NCI-H446 (cell line): ENCODE measurements at places on chromosomes 12 and 14.

DNA sequence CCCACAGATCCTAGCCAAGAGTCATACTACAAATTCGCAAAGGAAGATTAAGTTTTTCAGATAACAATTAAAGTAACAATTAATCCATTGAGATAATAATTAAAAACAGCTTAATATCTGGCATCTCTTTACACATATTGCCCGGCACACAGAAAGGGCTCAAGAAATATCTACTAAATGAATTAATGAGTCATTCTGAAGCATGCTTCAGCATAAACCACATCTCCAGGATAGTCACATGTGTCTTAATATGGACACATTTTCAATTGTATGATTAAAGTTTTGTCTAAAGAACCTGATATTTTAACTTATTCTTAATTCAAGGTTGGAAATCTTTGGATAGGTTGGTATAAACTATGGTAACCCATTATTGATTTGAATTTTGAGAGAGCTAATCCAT, 9.6 kb downstream of the ITPR2 start:
- DNase-seq = no peak

DNA sequence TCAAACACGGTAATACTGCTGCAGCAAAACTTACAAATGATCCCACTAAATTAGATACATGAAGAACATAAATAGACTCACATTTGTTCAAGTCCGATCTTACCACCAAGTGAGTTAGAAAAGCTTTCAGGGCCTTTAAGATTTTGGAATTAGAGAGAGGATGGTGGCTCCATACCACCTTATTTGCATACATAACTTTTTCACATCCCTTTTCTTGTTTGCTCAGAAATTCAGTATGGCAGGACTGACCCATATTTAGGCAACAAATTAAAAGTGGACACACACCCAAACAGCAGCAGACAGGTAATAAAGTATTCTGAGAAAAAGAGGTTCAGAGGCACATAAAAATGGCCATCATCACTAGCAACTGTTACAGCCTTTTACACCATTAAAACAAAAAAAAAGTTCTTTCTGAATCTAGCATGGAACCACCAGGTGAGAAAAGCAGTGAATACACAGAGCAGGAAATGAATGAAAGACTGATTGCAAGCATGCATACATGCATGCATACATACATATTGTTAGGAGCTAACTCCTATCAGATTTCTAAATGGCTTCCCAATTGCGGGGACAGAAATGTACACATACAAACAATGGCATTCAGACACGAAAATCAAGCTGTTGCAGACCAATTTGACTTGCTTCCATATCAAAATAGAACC, 23.3 kb downstream of the STXBP6 start:
- DNase-seq = no peak

- no peak for DNase-seq
Measured at GRCh38 chr14:27672047-27672446, 1074.2 kb upstream of the NOVA1 start.

DNA sequence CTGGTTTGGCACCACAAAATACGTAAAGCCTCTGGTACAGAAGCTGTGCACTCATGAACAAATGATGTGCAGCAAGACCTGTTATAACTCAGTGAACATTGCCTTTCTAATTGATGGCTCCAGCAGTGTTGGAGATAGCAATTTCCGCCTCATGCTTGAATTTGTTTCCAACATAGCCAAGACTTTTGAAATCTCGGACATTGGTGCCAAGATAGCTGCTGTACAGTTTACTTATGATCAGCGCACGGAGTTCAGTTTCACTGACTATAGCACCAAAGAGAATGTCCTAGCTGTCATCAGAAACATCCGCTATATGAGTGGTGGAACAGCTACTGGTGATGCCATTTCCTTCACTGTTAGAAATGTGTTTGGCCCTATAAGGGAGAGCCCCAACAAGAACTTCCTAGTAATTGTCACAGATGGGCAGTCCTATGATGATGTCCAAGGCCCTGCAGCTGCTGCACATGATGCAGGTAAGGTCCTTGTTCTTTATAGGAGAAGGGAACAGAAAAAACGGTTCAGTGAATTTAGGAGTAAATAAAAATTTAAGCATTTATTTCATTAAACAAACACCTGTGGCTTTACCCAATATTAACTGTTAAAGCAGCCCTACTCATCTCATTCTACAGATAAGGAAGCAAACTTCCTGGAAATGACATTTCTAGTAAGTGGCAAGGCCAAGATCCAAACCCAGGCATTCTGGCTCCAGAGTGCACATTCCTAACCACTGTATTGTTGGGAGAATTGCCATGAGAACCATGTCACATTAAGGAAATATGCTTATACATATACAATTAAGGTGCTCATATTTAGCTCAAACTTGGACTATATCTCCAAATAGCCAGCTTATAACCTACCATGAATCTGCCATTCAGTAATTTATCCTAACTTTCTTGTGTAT, 11.7 kb downstream of the COCH start:
- no peak for DNase-seq

DNA sequence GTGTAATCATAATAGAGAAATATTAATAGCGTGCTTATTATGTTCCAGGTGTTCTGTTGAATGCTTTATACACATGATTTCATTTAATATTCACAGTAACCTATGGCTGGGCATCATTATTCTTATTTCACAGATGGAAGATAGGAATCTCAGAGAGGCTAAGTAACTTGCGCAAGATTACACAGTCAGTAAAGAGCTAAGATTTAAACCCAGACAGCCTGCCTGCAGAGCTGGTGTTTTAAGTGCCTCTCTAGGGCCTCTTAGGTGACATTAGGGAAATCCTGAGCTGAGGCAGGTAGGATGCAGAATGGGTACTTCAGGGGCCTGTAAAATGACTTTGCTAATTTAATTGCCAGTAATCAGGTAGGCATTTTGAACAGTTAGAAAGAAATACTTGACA, 18.5 kb upstream of the BHLHE41 start:
- no peak for DNase-seq

- no peak for DNase-seq
Measured at GRCh38 chr14:71220462-71220861, 313.2 kb downstream of the PCNX1 start.

GRCh38 chr14:74083161-74083560, 1.1 kb downstream of the ALDH6A1 start:
- no peak for DNase-seq

DNA sequence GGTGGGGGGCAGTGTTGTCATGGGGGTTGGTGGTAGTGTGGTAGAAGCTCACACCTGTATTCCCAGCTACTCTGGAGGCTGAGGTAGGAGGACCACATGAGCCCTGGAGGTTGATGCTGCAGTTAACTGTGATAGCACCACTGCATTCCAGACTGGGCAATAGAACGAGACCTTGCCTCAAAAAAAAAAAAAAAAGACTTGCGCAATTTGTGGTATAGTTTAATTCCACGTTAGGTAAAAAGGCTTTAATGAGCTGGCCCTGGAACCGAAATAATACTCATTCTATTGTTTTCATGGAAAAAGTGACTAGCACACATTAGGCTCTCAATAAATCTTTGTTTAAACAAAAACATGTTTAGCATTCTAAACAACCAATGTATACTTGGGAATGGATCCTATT, 25.4 kb upstream of the NAP1L1 start:
- DNase-seq = no peak

GRCh38 chr14:92613008-92613658, 99.6 kb downstream of the RIN3 start:
- no peak for DNase-seq

- no peak for DNase-seq
Measured at GRCh38 chr14:93234798-93235197, 27.7 kb downstream of the UBR7 start.

GRCh38 chr14:100540141-100540925, 46.9 kb downstream of the BEGAIN start:
- no peak for DNase-seq

DNA sequence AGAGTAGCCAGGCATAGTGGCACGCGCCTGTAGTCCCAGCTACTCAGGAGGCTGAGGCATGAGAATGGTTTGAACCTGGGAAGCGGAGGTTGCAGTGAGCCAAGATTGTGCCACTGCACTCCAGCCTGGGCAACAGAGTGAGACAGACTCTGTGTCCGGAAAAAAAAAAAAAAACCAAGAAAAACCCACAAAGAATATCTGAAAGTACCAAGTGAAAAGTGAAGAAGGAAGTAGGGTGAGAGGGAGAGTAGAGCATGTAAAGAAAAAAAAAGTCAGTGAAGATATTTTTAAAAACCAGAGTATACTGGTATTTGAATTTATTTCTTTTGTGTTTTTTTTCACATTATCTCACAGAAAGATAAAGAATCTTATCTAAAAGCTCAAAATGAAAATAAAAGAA, 43.3 kb upstream of the ISM2 start:
- DNase-seq = no peak

DNA sequence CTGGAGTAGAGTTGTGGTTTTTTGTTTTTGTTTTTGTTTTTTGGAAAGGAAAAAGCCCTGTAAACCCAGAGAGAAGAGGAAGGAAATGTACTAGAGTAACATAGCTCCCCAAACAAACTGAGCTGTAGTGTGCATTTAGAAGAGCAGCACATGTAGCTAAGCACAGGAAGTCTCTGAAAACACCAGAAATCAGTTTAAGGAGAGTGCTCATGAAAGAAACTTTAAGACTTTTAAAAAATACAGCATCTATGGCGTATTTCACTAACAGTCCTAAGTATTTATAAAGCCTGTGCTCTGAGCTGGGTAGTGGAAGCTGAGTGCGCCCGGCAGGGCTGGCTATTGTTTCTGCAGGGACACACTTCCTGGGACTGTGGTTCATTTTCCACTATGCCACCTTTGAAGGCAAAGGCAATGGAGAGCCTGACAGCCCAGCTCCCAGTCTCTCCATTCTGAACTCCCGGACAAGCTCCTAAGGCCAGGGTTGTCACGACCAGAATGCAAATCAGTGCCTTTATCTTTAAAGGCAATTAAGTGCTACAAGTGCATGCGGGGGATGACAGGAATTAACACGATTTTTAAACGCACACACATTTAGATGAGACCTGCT, 45.4 kb downstream of the NIN start:
- no peak for DNase-seq

DNA sequence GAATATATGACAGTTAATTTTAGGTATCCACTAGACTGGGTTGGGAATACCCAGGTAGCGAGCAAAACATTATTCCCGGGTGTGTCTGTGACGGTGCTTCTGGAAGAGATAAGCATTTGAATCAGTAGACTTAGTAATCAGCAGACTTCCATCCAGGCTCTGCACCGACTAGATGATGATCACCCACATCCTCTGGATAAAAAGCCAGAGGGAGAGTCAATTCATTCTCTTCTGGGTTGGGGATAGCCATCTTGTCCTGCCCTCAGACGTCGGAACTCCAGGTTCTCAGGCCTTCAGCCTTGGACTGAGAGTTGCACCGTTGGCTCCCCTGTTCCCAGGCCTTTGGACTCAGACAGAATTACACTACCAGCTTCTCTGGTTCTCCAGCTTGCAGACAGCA, 168.0 kb downstream of the PHLDA1 start:
- no peak for DNase-seq

DNA sequence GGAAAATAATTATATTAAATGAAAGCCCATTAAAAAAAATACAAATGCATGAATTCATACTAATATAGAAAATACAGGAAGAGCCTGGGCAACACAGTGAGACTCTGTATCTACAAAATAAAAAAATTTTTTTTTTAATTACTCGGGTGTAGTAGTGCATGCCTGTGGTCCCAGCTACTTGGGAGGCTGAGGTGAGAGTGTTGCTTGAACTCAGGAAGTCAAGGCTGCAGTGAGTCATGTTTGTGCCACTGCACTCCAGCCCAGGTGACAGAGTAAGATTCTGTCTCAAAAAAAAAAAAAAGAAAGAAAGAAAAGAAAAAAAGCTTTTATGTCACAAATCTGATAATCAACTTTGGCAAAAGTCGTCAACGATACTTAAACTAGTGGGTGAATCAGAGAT, 80.6 kb upstream of the PLEKHA5 start:
- no peak for DNase-seq

DNA sequence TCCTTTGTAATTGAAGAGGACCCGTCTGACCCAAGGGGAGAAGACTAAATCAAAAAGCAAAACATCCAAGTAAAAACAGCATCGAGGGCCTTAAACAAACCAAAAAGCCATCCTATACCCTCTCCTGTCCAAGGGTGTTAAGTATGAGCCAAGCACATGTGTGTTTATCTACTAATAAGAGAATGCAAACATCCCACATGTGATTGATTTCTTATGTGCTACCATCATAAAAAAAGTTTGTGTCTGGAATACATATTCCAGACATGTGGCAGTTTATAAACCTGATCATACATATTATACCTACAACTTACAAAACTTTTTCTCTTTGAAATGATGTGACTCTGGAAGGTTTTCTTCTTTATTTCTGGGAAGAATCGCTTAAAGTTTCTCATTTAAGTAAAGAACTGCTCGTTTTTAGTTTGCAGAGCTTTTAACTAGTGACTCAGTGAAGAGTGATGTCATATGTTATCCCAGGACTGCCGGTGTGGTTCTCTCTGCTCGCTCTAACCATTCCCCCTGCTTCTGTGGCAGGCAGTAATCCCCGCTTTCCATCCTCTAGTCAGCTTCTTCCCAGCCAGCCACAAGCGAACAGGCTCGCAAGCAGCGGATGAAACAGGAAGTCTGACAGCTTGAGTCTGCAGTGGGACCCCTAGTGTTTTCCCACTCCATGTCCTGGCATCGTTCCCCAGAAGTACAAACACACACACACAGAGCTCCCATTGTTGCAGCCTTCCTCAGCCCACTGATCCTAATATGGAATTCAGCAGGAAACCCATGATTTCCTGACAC, 431 bp upstream of the RHOJ start:
- peak; percentile 71 for DNase-seq

DNA sequence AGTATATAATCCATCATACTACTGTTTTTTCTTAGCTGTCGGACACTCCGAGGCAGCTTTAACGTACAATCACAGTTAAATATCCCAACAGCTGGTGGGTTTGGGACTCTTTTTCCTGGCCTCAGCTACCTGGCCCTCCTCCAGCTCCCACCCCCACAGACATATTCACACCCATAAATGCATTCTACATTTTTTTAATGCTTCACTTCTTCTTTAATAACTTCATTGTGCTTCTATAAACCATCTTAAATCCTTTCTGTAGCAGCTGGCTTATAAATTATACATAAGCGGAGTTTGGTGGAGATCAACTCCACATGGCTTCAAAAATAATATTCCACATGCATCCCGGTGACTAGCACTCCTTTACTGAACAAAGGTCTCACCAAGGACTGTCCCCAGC, 33.3 kb downstream of the TDG start:
- DNase-seq = peak; percentile 47

DNA sequence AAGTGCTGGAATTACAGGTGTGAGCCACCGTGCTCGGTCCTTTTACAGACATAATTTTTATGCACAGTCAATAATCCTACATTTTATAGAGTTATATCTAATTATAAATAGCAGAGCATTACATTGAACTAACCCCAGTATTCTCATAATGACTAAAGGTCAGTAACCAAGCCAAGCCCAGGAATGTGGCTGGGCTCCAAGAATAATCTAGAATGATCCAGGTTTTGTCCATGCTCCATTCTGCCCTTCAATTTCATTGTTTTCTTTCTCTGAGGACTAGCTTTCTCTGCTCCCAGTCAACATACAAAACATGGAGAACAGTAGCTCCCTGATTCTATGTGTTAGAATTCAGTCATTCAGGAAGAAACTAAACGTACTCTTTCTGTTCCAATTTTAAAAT, 92.1 kb upstream of the KRR1 start:
- no peak for DNase-seq

GRCh38 chr12:76790564-76791552, 26.9 kb downstream of the ZDHHC17 start:
- no peak for DNase-seq

GRCh38 chr12:21773806-21774205, 700 bp downstream of the KCNJ8 start:
- DNase-seq = no peak
